Breast epithelium (tissue), 4 donors: ENCODE measurements at places on chromosomes 7 and 10.

DNA sequence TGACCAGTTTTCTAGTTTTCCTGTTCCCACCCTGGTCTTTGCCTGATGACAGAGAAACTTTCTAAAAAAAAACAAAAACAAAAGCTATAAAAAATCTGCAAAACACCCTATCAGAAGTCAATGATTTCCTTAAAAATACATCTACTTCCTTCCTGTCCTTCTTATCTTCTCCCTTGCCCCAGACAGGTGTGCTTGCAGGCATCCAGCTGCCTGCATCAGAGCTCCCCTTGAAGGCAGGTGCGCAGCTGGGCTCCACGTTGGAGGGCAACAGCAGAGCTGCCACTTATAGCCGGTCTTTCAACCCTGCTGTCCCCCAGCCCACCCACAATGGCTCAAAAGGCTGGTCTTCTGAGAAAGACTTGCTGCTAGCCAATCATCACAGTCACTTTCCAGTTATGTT, 29.8 kb downstream of the UBE2D4 start:
- DNase-seq = no peak

- DNase-seq = no peak
Measured at GRCh38 chr10:116694243-116694926, 48.0 kb downstream of the HSPA12A start.

- DNase-seq = no peak
Measured at GRCh38 chr7:92251181-92251580, 5.4 kb downstream of the ANKIB1 start.

- DNase-seq = no peak
Measured at GRCh38 chr7:36057323-36057722, 95.7 kb upstream of the EEPD1 start.

- no peak for DNase-seq
Measured at GRCh38 chr10:47078393-47079203, 167.4 kb downstream of the PTPN20 start.

GRCh38 chr7:116173051-116174028, 37.0 kb upstream of the TES start:
- no peak for DNase-seq
